ENCODE measurements at places on chromosomes 7 and 10. TPM values are rescaled to one million over a fixed set of nuclear protein-coding genes. Genes with fewer than 3 reads are reported as not detected.

Gene PDK4
- not detected for polyA plus RNA-seq

GRCh38 chr7:4010923-4011656, 671.0 kb upstream of the FOXK1 start:
- no peak for DNase-seq

- no peak for DNase-seq
Measured at GRCh38 chr10:101321073-101321472, 32.9 kb upstream of the BTRC start.

Gene ESYT2
- 21.5 TPM for polyA plus RNA-seq

DNA sequence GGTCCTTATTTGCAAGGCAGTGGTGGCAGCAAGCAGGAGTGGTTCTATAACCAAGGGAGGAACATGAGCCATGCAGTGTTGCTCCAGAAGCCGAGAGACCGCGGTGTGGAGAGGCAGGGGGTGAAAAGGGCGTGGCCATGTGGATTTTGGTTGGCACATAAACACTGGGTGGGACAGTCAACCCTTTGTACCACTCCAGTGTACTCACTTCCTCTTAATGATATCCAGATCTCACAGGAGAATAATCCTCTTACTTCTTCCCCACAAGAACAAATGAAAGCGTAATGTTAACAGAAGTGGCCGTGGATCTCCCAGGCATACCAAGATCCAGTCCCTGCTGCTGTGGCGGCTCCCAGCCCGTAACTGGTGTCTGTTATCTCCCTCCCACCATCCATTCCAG, 42.4 kb downstream of the XRCC2 start:
- DNase-seq: no peak

Gene NPC1L1
- not detected for polyA plus RNA-seq

All from foreskin keratinocyte (primary cell).